M059J (cell line): ENCODE measurements at places on chromosomes 2 and 18. TPM values are rescaled to one million over a fixed set of nuclear protein-coding genes. Genes with fewer than 3 reads are reported as not detected.

Gene CD8A
- not detected in 2 replicates for total RNA-seq

Gene PARD3B
- total RNA-seq = 0.86 and 1.6 TPM in 2 replicates

Gene SERPINB11
- not detected in 2 replicates for total RNA-seq

- peak; percentile 56 for DNase-seq
Observed at GRCh38 chr2:28082131-28082530, 191.6 kb downstream of the BABAM2 start.
